ENCODE measurements at places on chromosomes 3 and 15.

DNA sequence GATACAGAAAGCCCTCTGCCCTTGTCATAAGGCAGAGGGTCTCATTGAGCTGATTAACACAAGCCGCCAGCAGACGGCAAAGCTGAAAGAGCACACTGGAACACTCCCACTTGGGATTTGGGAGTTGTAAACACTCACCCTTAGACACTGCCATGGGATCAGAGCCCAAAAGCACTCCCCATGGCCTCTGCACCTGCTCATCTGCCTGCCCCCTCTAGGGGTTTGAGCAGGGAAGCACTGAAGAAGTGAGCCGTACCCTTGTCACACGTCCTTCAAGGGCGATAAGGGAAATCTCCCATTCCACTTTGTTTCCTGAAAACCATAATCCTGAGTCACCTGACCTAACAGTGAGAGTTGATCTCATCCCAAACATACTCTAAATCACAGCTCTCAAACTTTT lies 14.7 kb downstream of the FSIP1 start:
- no peak for DNase-seq

GRCh38 chr3:163018664-163019063 lies 1522.1 kb downstream of the OTOL1 start:
- DNase-seq = no peak

DNA sequence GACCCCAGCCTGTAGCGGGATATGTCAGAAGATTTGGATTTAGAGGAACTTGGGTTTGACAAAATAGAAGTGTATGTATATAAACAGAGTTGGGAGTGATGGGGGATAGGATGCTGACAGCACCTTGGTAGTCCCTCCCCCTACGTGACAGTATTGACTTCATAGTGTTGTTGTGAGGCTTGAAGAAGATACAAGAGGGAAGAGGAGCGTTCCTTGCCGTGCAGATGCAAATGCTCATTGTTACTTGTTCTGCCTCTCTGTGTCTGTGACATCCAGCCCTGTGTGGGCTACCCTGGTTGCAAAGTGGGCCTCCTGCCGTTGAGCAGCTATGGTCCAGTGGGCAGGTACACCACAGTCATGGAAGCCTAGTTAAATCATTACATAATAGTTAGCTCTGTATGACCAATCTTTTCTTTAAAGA lies 45.0 kb downstream of the SMAD3 start:
- DNase-seq = peak; percentile 54

DNA sequence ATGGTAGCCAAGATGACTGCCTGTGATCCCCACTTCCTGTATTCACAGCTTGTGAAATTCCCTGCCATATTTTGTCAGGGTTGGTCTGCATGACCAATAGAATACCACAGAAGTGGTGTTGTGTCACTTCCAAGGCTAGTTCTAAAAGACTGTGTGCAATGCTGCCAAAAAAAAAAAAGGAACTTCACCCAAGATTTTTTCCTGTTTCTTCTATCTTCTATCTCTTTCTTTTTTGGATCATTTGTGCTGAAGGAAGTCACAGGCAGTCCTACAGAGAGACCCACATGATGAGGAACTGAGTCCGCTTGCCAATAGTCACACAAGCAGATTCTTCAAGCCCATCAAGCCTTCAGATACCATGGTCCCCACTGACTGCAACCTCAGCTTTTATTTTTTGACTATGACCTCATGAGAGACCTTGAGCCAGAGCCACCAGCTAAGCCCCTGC lies 18.1 kb upstream of the RAF1 start:
- DNase-seq = no peak

- no peak for DNase-seq
These were observed 35.6 kb downstream of the LINGO1 start for GRCh38 chr15:77596821-77597803.

GRCh38 chr3:114057011-114057347 lies 442 bp downstream of the QTRT2 start:
- no peak for DNase-seq

DNA sequence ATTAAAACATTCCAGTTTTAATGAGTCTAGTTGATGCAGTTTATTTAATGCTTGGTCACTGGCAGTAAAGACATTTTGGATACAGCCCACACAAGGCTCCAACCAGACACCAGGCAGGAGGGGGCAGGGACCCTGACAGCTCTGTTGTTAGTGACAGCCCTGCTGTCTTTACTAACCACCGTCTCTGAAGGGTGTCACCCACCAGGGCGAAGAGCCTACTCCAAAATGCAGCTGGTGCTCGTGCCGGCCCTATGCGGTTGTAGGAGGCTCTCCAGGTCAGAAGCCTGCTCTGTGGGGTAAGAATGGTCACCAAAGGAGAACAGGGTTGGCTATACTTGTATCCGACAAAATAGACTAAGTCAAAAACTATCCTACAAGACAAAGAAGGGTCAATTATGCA lies 132.2 kb downstream of the ATP10A start:
- DNase-seq = no peak

DNA sequence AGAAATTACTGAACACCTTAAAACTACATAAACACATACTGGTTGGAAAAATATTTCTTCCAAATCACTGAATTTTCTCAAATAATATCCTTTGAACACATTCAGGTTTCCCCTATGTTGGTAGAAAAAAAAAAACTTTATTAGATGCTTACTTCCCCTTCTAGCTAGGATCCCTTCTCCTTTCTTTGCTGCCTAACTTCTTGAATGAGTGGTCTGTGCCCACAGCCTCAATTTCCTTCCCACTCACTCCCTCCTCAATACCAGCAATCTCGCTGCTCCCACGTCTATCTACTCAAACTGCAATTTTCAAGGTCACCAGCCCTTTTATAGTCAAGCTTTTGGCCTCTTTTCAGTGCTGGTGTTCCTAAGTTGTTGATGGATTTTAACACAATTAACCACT lies 8.3 kb downstream of the CD200R1 start:
- DNase-seq = no peak

DNA sequence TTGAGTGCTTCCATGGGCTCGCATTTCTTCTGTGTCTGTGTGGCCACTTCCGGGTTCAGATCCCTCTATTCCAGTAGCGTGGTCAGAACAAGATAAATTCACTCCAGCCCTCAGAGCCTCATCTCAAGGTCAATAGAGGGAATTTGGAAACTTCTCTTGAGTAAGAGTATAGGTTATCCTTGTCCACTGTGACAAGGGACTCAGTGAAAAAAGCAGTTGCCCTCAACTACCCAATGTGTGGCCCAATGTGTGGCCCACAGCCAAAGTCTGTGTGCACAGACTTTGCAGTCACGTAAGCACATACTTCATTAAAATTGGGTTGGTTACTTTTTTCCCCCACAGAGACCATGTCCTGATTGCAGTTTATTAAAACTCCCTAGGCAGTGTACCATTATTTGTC lies 305.6 kb upstream of the SEMA6D start:
- DNase-seq = no peak

- no peak for DNase-seq
These were observed 212.6 kb downstream of the CDIN1 start for GRCh38 chr15:36791844-36792571.

DNA sequence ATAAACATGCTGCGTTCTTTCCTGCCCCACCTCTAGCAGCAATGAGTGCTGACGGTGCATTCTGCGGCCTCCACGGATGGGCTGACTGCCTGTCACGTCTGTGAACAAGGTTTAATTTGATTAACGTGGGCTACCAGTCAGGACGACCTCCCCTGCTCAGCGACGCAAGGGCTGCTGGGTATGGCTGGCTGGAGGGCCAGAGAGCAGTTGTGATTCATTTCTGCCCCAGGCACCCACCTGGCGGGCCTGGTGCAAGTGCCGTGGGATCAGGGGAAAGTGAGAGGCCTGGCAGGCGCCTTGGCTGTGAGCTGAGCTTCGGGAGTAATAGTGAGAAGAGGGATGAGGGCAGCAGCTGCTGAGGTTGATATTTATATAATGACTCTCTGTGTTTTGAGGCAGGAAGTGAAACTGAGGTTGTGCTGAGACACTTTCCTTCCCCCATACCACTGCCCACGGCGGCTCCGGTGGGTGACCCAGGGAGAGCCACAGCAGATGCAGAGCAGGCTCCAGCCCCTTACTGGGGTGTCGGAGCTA lies 190.4 kb upstream of the BCL6 start:
- DNase-seq = peak; percentile 66

DNA sequence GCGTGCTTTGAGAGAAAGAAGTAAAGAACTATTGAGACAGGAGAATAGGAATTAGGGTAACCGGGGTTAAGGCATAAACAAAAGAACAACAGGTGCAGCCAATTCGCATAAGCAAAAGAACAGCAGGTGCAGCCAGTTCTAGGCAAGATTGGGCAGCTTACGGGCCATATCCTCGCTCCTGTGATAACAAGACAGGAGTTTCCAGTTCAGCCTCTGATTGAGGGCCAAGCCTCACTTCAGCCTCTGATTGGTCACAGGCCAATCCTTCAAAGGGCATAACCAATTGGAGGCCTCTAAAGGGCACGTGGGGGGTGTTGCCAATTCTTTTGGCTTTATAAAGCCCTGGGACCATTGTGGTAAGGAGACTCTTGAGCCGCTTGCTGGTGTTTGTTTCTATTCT lies 143.5 kb downstream of the GADL1 start:
- no peak for DNase-seq

- DNase-seq = peak; percentile 47
These were observed 896.8 kb downstream of the ROBO1 start for GRCh38 chr3:78871048-78871447.

- DNase-seq = no peak
These were observed 81.8 kb downstream of the MYH15 start for GRCh38 chr3:108428586-108428985.

DNA sequence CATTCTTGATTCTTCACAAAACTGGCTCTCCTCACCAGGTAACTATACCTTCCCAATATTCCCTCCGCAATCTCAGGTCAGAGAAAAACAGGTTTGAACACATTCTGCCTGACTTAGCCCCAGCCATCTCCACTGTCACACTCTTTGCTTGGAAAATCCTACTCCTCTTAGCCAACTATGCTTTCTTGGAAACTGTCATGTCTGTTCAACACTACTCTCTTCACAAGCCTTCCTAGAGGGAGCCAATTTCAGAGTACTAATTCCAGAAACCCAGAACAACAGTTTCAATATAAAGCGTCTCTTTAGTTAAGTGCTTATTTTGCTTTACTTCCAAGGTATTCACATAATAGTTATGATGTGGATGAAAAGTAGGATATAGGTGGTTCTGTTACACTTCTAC lies 21.7 kb downstream of the MTMR10 start:
- DNase-seq = no peak

DNA sequence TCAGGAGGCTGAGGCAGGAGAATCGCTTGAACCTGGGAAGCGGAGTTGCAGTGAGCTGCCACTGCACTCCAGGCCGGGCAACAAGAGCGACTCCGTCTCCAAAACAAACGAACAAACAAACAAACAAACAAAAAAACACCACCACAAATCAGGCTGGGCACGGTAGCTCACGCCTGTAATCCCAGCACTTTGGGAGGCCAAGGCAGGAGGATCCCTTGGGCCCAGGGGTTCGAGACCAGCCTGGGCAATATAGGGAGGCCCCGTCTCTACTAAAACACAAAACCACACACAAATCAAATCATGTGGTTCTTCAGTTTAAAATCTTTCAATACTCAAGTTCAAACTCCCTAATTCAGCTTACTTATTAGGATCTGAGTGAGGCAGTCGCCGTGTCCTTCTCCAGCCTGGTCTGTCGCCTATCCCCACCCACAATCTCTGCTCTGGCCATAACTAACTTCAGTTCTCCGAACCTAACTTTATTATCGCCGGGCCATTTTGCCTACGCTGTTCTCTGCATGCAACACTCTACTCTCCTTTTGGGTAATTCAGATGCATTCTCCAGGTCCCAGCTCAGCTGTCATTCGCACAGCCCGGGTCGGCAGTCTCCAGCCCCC lies 660 bp upstream of the RTF1 start:
- no peak for DNase-seq

GRCh38 chr3:41258239-41258800 lies 59.0 kb downstream of the CTNNB1 start:
- DNase-seq = no peak

DNA sequence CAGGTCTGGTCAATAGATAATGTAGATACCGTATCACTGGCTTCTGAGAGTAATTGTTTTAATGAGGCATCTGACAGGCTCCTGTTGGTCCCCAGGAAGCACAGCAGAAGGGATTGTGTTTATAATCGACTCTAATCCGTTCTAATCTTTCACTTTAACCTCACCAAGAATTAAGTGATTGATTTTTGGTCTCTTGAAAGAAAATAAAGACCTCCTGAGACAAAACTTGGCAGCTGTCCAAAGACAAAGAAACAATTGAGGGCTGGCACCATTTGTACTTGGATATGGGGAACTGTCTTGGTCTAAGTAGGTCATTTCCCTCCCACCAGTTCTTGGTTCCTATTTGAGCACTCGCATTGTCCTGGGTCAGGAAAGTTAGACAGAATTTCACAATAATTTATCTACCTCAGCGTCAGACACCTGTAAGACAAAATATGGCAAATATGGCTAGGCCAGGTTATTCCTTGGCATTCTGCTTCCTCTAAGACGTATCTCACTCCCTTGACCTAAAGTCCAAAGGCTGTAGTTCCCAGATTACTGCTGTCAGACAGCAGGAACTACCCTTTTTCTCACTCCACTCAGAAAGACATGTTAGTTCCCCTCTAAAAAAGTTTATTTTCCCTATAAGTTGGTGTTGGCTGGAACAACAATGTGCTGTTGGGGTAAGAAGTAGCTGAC lies 22.7 kb upstream of the CD96 start:
- no peak for DNase-seq

- DNase-seq = no peak
These were observed 41.0 kb upstream of the LIMD1 start for GRCh38 chr3:45553469-45553974.

GRCh38 chr15:100083572-100083971 lies 258.2 kb downstream of the ADAMTS17 start:
- DNase-seq = no peak

DNA sequence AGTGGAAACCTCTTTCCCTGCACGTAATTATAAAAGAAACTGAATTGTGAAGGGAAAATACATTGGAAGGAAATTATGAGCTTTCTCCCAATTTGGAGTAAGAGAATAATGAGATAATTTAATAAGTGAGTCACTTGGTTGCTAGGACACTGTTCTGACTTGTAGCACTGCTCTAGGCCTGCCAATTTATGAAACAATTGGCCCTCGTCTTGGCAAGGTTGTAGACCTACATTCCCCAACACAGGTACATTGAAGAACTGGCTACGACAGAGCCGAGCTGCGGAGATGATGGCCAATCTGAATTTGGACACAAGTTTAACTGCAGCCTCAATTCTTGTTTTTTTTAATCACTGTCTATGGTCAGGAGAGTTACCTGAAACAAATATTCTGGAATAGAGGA lies 674.1 kb downstream of the MECOM start:
- DNase-seq = no peak

DNA sequence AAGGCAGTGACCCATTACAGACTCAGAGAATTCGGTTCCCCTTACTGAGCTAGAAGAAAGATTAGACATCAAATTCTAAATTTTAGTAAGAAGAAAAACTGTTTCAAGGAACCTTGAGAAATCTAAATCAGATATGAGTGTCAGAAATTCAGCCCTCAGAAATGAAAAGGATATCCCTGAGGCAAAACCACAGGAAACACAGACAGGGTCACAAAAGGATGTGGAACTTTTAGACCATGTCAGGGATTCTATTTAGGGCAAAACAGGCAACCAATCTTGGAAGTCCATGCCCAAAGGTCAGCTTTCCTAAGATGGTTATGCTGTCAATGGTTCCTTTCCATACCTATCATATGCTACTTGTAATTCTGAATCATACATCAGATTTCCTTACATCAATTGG lies 31.6 kb downstream of the SHOX2 start:
- DNase-seq = no peak

GRCh38 chr15:85750319-85751290 lies 44.1 kb downstream of the KLHL25 start:
- no peak for DNase-seq

Measured in GM12878 (cell line).